Eye (tissue), 1 donor: ENCODE measurements at places on chromosomes 5 and 9.

DNA sequence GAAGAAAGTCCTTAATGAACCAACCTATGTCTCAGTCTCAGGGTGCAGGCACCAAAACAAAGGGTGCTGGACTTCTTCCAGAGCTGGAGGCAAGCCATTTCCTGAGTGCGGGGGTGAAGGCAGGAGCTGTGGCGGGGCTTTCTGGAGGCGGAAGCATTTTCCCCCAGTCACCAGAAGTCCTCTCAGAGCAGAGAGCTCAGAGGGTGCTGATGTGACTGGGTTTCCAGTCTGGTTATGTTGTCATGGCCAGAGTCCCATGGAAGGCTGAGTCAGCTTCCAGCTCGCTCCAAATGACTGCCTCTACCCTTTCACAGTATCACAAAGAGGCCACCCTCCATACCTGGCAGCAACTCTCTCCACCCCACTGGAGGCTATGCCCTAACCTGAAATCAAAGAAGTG, 86.0 kb downstream of the TRPC7 start:
- DNase-seq: no peak

- DNase-seq: no peak
Observed at GRCh38 chr5:81717226-81717625, 33.7 kb downstream of the SSBP2 start.

- no peak for DNase-seq
Observed at GRCh38 chr9:84327184-84327583, 13.4 kb downstream of the SLC28A3 start.

- DNase-seq: no peak
Observed at GRCh38 chr9:135980926-135981630, 19.9 kb upstream of the UBAC1 start.

DNA sequence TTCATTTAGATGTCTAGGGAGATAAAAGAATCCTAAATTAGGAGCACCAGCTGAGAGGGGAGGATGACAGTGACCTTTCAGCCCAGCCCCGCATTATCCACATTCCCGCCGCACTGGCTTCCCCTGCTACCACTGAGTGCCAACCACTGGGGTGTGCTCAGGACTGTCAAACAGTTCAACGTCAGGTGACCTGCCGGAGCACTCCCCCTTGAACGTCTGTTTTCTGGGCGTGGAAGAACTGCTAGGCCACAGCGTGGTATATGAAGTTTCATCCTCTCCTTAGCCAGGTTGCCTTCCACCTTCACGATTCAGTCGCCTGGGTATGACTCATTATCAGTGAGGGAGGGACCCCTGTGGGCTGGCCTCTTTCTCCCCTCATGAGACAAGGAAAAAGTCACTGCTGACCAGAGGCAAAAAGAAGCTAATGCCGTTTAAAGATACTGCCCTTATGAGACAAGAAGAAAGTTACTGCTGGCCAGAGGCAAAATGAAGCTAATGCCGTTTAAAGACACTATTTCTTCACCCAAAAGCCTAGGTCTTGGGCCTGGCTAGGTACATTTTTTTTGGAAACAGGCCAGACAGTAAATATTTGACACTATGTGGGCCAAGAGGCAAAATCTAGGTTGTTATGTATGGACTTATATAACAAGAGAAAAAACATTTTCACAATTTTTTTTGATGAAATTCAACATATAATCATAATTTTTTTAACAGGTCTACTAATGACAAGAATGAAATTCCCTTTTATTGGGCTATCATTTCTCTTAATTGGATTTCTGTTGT, 4.6 kb downstream of the NMRK1 start:
- DNase-seq: peak; percentile 40

GRCh38 chr5:150774145-150774544, 4.4 kb upstream of the SMIM3 start:
- DNase-seq: no peak

GRCh38 chr5:1557114-1557873, 33.5 kb upstream of the LPCAT1 start:
- DNase-seq: no peak

- DNase-seq: no peak
Observed at GRCh38 chr9:119451426-119451825, 82.2 kb upstream of the BRINP1 start.

DNA sequence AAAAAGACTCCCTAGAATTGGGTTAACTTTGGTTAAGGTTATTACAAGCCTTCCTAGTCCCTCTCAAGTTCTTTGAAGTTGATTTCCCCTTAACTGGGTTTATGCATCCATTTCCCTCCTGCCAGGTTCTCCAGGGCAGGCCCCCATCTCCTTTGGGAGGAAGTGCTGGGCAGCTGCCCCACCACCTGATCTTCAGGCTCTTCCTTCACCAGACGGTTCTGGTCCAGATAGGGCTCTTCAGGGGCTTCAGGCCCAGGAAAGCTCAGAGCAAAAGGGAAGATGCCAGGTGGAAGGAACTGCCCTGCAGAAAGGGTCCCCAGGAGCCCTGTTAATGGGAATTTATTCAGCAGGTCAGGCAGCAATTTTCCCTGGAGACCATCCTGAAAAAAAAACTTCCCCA, 2.1 kb downstream of the SMIM32 start:
- no peak for DNase-seq

GRCh38 chr9:81669041-81669651, 20.2 kb downstream of the TLE1 start:
- DNase-seq: peak; percentile 84

DNA sequence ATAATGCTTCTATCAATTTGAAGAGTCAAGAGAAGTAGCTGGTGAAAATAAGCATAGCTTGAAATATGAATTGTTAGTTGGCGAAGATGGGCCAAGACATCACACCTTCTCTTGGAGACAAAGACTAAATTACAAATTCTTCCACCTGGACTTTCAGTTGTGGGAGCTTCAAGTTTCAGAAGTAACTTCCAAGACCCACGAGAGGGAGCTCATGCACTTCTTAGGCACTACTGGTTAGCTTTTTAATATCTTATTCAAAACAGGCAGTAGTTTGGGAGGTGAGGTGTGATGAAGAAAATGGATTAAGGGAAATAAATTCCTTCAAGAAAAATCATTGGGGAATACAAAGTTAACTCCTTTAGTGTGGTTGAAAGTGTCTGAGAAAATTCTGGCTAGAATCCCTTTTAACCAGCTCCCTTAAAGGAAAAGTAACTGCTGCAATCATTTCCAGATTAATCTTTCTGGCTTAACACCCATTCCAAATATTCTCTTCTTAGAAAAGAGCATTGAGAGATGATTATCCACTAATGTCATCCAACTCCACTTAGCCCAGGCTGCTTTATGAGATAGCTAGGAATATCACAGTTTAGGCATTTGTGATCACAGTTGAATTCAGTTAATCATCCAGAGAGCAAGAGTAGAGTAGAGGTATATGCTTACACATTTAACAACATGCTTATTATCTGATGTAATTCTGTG, 139.5 kb upstream of the DMRTA1 start:
- DNase-seq: peak; percentile 76

- DNase-seq: peak; percentile 27
Observed at GRCh38 chr5:22683050-22683449, 170.1 kb downstream of the CDH12 start.

GRCh38 chr9:99090336-99091130, 14.4 kb upstream of the TGFBR1 start:
- no peak for DNase-seq

- peak; percentile 73 for DNase-seq
Observed at GRCh38 chr5:171419688-171420430, 412 bp downstream of the FGF18 start.

DNA sequence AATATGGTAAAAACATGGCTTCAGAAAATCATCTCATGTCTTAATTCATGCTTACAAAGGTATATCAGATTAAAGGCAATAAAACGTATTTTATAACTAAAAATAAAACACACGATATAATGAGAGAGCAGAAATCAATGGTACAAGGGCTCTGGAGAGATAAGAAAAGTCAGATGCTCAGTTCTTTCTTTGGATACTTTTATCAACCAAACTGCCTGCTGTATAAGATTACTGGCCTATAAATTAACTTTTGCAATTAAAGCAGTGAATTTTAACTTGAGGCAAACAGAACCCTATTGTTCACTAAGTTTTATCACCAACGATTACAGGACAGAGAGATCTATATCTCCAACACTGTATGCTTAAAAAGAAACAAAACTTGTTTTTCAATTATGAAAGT, 42.1 kb upstream of the HNRNPA0 start:
- DNase-seq: no peak
